ENCODE measurements at places on chromosomes 5 and 9.

GRCh38 chr5:124474528-124475215 lies 271.8 kb downstream of the ZNF608 start:
- no peak for DNase-seq

GRCh38 chr9:84189904-84190303 lies 150.7 kb downstream of the SLC28A3 start:
- no peak for DNase-seq

GRCh38 chr5:122153774-122154173 lies 24.4 kb downstream of the ZNF474 start:
- no peak for DNase-seq

DNA sequence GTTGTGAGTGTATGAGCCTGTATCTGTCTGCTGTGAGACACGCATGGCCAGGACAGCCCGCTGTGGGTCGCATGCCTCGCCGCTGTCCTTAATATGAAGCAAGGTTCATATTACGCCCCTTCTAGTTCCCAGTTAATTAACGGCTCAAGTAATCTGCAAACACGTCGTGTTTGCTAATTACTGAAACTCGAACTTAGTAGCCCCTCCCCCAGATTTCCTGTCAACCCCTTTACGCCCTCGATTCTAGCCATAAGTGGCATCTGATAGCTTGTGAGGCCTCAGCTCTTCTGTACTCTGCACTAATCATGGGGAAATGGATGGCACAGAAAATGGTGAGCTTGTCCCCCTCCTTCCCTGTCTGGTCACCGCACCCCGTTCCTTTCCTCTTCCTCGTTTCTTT lies 116.9 kb upstream of the OTULINL start:
- no peak for DNase-seq

DNA sequence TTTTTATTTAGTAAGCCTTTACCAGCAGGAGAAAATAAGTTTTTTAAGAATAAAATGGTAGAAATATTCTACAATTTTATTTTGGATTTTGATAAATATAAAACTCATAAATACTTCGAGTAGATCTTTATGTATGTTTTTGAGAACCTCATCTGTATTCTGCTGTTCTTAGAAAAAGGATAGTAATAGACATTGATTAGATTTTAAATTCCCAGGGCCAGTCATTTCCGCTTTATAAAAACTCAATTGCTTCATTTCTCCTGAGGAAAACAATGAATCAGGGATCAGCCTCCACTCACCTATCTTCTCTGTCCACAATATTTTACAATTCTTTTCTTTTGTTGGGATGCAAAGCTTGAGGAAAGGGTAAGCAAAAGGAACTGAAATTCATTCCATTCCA lies 1983.5 kb upstream of the C9orf72 start:
- no peak for DNase-seq

DNA sequence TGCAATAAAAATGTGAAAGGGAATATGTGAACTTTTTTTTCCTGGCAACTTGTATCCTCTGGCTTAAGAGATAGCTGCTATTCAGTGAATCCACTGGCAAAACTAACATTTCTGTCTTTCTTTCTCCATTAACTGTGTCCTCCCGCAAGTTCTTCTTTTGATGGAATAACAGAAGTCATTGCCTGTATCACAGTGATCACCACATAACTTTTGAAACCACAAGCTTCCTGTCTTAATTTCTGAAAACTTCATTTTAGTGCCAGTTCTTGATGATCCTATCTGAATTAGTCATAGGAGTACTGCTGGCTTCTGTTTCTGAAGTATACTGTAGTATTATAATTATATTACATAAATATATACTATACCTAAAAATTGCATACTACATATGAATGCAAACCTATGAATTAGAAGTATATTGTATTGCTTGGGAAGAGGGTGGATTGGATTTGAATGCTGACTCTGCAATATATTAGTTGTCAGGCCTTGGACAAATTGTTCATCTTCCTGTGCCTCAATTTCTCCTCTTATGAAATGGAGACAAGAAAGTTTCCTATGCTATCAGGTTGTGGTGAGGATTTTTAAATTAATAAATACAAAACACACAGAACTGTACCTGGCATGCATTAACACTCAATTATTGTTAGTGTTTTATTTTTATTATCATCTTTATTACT lies 441.6 kb downstream of the CETN3 start:
- no peak for DNase-seq

DNA sequence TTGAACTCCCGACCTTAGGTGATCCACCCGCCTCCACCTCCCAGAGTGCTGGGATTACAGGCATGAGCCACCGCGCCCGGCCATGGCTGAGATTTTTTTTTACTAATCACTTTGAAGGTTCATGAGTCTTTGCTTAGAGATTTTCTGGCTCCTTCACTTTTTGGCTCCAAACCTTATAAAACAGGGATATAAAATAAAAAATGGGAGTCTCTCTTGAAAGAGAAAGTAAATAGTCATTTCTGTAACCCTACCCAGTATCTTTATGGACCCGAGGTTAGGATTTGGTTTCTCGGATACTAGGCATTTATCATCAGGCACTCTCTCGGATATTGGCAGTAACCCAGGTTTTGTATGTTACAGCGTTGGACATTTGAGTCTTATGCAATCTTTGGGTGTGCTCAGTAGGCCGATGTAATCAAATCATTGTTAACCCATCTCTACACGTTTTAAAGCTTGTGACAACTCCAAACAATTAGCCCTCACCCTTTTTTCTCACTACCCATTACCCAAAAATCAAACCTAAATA lies 25.3 kb downstream of the STXBP1 start:
- no peak for DNase-seq

DNA sequence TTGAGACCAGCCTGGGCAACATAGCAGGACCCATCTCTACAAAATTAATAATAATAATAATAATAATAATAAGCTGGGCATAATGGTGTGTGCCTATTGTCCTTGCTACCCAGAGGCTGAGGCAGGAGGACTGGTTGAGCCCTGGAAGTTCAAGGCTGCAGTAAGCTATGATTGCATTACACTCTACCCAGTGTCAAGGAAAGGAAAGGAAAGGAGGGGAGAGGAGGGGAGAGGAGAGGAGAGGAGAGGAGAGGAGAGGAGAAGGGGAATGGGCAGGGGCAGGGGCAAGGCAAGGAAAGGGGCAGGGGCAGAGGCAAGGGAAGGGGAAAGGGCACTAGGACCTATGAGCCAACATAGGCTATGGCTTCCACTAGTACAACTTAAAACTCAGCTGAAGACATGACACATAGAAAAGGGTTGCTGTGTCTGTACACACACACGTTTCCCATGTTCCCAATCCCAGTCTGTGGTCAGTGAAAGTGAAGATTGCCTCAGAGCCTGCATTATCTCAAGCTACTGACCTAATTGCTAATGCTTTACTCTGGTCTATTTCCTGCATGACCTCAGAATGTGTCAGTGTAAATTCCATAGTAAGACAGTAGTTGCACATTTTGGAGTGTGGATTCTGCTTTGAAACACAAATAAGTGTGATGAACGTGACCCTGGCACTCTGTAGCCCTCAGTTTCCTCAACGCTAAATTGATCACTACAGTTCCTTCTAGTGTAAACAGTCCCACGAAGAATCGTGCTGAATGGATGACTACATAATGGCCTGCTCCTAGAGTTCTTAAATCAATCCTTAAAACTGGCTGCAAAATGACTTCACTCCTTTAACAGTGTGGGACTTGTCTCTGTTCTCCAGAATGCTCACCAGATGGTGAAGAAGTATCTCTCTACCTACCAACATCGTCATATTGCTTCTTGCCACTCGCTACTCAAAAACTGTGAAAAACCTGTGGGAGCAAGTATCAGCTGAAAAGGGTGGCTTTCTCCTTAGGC lies 497.0 kb downstream of the RAB3C start:
- DNase-seq, result no peak

- DNase-seq, result no peak
Measured at GRCh38 chr5:28234356-28234968, 1196.1 kb upstream of the CDH9 start.

GRCh38 chr9:29793970-29794369 lies 2220.7 kb upstream of the C9orf72 start:
- DNase-seq, result no peak

DNA sequence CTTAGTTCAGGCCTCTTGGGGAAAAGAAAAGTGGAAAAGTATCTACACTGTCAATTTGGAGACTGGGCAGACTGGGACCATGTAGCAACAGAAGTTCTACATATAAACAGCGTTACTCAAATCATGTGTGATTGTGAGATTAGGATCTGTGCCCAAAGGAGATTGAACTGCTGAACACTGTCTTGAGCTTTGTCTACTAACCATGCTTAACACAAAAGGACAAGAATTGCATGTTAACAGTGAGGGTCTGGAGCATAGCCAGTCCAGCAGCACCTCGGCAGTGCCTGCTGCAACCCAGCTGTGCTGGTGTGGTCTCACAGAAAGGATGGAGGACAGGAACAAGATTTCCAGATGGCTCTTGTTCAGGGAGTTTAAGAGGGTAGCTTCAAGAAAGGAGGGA lies 5.7 kb downstream of the PAM start:
- no peak for DNase-seq

Measured in stimulated activated CD4-positive, alpha-beta T cell treated with anti-CD3 and anti-CD28 coated beads, Interleukin-2, amount 100 ng/mL, for 24 hours (primary cell).